ENCODE measurements at places on chromosomes 11 and 22. TPM values are rescaled to one million over a fixed set of nuclear protein-coding genes. Genes with fewer than 3 reads are reported as not detected.

The LINC01488 gene
- total RNA-seq, result not detected

The TMEM191C gene
- 0.23 TPM for total RNA-seq

The HBG2 gene
- total RNA-seq, result 5.8 TPM

The OR6A2 gene
- not detected for total RNA-seq

The FGF3 gene
- total RNA-seq, result not detected
